ENCODE measurements at places on chromosomes 1 and 21. TPM values are rescaled to one million over a fixed set of nuclear protein-coding genes. Genes with fewer than 3 reads are reported as not detected.

The FAM72B gene
- total RNA-seq, result 2.5 TPM

The ATAD3C gene
- 0.33 TPM for total RNA-seq

The PPCS gene
- total RNA-seq, result 47.5 TPM

The TCHH gene
- not detected for total RNA-seq

The SPAG17 gene
- not detected for total RNA-seq

The AADACL4 gene
- total RNA-seq, result not detected

The ELAPOR1 gene
- total RNA-seq, result 3.1 TPM

The KRTAP23-1 gene
- not detected for total RNA-seq

DNA sequence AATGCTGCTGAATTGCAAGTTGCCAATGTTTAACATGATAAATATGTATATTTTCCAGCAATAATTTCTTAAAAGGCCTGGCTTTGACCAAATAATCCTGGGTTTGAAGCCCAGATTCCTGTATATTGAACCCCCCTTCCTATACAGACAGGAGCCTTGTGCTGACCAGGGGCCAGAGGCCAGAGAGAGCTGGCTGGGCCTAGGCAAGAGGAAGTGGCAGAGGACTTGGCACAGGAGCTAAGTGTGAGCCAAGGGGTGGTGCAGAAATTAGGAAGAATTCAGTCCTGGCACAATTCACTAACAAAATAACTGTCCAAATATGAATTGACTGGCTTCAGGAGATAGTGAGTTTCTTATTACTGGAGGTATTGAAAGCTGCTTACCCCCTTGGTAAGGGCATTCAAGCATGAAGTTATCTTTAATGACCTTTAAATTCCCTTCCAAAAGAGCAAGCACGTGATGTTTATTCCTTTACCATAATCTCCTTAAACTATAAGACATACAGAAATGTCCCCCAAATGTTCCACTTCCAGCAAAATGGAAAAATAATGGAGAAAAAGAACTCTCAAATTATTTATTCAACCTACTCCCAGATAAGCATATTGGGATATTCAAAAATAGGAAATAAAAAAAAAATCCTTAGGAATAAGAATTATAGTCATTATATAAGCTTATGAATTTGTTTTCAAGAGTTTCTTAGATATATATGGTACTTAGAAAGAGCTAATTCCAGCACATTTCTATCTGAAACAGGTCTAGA is 26.6 kb downstream of the NIBAN1 start:
- no peak for DNase-seq

DNA sequence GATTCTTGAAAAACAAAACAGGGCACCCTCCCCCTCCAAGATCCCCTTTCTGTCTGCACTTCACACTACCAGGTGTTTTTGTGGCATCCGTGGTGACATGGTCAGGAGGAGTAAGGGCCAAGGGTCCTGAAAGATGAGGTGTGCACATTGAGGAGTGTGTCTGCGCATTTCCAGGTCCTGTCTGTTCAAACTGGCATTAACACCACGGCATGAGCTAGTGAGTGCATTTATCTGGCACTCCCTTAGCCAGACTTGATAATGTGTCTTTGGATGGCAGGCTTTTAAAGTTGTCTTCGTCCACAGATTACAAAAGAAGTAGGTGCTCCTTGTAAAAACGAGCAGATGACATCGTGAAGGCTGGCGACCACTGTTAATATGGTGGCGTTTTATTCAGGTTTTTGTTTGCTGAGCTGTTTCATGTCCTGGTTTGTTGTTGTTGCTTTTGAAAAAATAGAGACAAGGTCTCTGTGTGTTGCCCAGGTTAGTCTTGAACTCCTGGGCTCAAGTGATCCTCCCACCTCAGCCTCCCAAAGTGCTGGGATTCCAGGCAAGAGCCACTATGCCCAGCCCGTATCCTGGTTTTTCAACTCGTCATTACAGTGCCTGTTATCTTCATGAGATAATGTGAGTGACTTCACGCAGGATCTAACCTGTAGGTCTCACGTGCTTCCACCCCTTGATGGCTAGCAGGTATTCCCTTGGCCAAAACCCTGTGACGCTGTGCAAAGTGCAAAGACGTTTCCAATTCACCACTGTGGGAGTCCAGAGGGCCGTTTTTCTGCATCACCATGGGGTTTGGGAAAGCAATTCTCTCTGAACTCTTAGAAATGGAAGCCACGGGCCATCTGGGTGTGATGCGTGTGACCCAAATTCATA is 4.2 kb downstream of the TMEM51 start:
- no peak for DNase-seq

DNA sequence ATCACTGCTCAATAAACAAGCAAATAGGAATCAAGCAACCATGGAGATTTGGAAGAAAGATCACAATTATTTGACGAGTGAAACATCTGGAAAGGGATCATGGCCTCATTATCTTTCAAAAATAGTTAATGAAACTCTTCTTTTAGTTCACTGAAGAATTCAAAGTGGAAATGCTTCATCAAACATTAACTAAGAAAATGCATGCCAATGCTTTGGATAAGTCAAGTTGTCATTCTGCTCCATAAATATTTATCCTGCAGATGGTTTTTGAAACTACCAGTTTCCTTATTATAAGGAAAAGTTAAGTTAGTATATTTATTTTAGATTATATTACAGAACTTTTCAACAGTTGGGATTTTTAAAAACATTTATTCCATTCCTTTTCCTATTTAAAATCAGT is 206.5 kb upstream of the ADGRL2 start:
- no peak for DNase-seq

DNA sequence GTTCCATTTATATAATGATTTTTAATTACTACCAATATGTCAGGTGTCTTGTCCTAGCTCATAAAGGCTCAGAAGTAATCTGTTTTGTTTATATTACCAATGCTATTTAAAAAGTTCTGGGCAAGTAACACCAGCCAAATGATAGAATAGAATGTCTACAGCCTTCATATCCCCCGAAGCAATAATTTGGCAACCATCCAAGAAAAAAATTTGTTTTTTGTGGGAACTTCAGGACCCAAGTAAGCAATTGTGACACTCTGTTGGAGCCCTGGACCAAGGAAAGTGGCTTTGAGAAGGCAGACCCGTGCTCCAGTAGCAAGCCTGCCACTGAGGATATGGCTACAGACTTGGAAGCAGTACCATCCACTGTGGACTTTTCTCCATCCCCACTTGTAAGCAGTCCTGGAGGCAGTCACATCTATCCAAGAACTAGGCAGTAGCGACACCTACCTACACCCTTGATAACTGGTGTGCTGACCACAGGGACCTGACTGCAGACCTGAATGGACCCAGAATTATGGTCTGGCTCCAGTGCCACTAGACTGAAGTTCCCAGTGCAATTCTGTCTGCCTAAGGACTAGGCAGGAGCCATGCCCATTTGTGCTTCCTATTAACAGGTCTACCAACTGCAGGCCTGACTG is 870.7 kb upstream of the ADGRL2 start:
- DNase-seq, result no peak

DNA sequence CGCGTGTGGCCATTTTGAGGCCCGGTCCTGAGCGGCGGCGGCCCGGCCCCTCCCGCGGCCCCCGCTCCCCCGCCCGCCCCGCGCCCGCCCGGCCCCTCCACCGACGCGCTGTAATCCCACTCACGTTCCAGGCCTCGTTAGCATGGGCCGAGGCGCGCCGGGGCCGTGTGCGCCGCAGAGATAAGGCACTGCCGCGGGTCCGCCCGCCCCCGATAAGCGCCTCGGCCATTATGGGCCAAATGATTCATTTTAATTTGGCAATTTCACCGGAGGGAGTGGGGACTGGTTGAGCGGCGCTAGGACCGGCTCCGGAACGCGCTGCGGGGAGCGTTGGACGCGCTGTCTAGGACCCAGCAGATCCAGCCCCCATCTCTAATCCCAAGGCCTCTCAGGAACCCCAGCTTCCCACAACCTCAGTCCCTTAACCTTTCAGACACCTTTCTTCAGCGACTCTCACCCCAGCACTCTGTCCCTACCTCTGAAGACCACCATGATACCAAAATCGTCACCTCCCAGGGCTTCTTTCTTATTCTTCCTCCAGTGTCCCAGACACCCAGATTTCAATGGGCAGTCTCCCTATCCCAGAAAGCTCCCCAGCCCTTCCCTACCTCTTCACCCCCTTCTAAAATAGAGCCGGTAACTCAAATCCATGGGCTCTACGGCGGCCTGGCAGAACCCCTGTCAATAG is at the start of gene TAL1:
Gene TAL1, minus strand, starts transcription at position 39 of the 688 bp plus-strand sequence. CDS start 6,337 bp downstream, outside the sequence.
- DNase-seq, result no peak

GRCh38 chr1:183879494-183879893 is 74.6 kb downstream of the RGL1 start:
- no peak for DNase-seq

DNA sequence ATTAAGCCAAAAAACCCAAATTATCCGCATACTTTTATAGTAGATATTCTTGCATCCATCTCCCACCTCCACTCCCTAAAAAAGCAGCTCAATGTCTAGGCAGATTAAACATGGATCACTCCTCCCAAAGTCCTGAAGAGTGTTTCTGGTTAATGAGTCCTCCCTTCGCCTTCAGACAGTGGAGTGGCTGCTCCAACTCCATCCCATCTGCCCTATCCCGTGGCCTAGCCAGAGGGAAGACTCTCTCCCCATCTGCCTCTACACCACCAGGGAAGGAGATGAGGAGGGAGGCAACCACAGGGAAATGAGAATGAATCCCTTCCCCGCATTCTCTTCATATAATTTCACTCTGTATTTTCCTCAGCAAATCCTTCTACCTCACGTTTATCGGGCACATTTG is 103.8 kb downstream of the SLC45A1 start:
- no peak for DNase-seq

DNA sequence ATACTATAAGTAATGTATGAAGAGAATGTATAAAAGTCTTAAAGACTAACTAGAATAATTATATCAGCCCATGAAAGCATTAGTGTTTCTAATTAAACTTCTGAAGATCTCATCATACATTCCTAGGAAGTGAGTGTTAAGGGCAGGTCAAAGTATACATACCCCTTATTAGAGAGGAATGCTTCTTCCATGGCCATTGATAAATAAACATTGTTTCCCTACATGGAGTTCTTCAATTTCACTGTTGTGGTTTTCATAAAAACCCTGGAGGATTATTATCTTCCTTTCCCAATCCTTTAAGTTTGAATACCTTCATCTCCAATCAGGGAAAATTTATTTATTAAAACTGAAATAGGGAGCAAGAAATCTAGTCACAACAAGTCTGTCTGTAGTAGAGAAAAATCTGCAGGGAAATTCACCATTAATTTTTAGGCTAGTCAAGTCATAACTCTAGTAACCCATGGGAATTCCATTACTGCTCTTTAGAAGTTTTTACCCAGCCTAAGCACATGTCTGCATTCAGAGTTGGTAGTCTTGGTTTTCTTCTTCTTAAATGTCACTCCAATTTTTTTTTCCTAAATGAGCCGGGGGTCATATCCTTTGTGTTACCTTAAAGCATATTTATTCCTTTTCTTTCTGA is 147.0 kb downstream of the TNFSF18 start:
- DNase-seq, result no peak

DNA sequence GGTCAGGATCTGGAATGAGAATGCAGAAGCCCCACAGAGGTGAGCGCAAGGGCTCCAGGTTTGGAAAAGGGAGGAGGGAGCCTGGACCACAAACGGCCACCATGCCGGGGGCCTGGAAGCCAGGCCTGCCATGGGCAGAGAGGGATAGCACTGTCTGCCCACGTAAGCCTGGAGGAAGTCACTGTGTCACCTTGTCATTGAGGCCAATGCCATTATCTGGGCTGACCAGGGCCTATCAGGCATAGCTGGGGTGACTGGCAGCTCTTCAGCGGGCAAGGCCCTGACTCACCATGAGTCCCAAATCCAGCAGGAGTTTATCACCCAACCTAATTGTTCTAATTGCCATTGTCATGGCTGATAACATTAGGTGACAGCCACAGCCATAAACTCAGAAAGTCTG is 84.6 kb downstream of the MATN1 start:
- DNase-seq, result no peak

- no peak for DNase-seq
Observed at GRCh38 chr1:116287341-116288200, 85.5 kb upstream of the ATP1A1 start.

GRCh38 chr1:192962901-192963300 is 96.3 kb downstream of the UCHL5 start:
- no peak for DNase-seq

DNA sequence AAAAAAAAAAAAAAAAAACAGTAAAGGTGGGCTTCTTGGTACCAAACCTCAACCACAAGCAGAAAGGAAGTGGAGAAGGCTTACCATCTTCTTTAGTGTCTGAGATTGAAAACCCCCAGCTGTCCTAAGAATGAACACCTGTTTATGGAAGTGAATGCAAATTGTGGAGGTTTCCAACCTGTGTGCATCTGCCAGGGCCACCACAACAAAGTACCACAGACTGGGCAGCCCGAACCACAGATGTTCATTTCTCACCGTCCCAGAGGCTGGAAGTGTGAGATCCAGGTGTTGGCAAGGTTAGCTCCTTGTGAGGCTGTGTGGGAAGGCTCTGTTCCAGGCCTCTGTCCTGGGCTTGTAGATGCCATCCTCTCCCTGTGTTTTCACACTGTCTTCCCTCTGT is 348.7 kb downstream of the SETD4 start:
- DNase-seq, result no peak

- no peak for DNase-seq
Observed at GRCh38 chr1:42379794-42380585, 602 bp upstream of the RIMKLA start.

DNA sequence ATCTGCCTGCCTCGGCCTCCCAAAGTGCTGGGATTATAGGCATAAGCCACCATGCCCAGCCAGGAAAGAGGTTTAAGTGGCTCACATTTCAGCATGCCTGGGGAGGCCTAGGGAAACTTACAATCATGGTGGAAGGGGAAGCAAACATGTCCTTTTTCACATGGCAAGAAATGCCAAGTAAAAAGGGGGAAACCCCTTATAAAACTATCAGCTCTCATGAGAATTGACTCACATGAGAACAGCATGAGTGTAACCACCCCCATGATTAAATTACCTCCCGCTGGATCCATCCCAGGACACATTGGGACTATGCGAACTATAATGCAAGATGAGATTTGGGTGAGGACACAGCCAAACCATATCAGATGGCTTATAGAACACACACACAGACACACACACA is 8.8 kb upstream of the KLHL12 start:
- DNase-seq, result no peak

DNA sequence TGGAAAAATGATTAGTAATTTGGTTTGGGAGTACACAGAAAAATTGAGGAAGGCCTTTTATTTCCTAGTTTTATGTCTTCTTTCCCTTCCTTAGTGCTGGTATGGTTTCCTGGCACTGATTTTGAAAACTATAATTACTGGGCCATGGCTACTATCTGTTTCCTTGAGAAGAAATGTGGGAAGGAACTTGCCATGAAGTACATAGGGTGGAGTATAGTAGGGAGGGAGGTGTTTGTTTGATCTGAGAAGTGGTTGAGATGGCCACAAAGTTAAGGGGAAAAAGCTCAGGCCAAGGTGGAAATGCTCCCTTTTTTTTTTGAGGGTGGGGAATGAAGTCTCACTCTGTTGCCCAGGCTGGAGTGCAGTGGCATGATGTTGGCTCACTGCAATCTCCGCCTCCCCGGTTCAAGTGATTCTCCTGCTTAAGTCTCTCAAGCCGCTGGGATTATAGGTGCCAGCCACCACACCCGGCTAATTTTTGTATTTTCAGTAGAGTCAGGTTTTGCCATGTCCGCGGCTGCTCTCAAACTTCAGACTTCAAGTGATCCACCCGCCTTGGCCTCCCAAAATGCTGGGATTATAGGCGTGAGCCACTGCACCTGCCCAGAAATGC is 11.3 kb downstream of the HJV start:
- no peak for DNase-seq

GRCh38 chr1:204959374-204959773 is 83.6 kb upstream of the CNTN2 start:
- DNase-seq, result no peak
